ENCODE measurements at places on chromosomes 3 and 15. TPM values are rescaled to one million over a fixed set of nuclear protein-coding genes. Genes with fewer than 3 reads are reported as not detected.

DNA sequence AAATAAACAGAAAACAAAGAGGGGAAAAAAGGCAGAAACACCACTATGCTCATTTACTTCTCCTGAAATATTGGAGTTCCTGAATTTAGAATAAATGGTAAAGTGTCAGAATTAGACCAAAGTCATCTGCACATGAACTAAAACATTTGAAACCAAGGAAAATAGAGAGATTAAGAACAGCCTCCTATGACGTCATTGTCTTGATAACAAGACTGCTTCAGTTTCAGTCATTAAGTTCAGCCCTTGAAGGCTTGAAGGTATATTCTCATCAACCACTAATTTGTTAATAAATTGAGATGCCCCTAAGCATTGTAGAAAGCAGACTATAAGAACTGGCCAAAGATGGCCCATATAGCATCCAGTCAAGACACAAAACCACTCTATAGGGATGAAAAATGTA, 2.5 kb downstream of the SUMF1 start:
- H3K27ac ChIP-seq = no peak overlapping the region
- peak overlapping the region; percentile 88 for H3K4me3 ChIP-seq
- H3K36me3 ChIP-seq = no peaks in the 10 kb centered on the region
- DNase-seq = no peak
- H3K4me1 ChIP-seq = peaks cover 22% of the 10 kb centered on the region

GRCh38 chr3:9976721-9977709, 9.6 kb downstream of the EMC3 start:
- H3K4me1 ChIP-seq = peaks cover 14% of the 10 kb centered on the region
- no peak overlapping the region for H3K27ac ChIP-seq
- H3K36me3 ChIP-seq = peaks cover 28% of the 10 kb centered on the region
- H3K27me3 ChIP-seq = no peaks in the 10 kb centered on the region
- no peak overlapping the region for H3K4me3 ChIP-seq

QRICH1 gene
- polyA plus RNA-seq = 15.3 TPM

CASR gene
- polyA plus RNA-seq = not detected

DNA sequence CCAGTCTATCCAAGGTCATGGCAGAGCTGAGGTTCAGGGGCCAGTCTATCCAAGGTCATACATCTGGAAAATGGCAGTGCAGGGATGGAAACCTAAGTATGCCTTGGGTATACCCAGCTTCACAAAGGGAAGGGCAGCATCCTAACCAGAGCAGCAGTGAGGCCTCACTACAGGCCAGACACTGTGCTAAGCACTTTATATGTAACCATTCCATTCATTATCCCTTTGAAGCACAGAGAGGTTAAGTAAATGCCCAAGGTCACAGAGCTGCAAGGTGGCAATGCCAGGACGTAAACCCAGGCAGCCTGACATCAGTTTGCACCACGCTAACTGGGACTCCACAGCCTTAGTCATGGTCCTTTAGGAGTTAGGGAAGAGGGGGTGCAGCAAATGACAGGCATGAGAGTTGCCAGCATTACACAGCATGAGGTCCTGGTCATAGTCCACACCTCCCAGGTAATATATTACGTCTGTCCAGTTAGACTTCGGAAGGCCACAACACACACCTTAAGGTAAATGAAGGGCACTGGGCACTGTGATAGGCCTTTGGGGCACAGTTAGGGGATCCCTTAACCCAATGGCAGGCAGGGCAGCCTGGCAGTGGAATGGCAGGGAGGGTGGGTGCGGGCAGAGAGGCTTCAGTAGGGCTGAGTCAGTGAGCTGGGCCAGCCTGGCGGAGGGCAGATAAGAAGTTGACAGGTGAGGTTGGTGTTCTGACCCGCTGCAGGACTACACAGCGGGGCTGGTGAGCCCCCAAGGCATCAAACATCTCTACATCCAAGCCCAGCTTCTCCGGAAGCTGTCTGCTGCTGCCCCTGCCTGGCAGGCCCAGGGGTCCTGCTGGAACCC, 21.1 kb upstream of the CORO2B start:
- DNase-seq = no peak
- H3K4me3 ChIP-seq = no peak overlapping the region
- peaks cover 36% of the 10 kb centered on the region for H3K4me1 ChIP-seq
- H3K27me3 ChIP-seq = peaks cover 42% of the 10 kb centered on the region
- peak overlapping the region; percentile 77 for H3K27ac ChIP-seq

TRPM1 gene
- not detected for polyA plus RNA-seq

DNA sequence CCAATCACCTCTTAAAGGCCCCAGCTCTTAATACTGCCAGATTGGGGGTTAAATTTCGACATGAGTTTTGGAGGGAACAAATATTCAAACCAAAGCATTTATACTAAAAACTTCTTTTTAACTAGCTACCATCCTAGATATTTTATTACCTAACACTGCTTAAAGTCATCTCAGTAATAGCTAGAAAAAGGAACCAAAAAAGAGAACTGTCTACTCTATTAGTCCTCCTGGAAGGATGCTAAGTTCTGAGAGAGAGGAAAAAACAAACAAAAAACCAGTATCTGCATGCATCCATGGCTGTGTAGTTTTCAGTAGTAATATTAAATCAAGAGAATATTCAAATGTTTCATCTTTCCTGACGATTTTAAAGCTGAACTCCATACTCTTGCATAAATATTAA, 5.8 kb downstream of the CPOX start:
- no peak for DNase-seq
- H3K27me3 ChIP-seq = no peaks in the 10 kb centered on the region
- H3K27ac ChIP-seq = no peak overlapping the region
- H3K4me3 ChIP-seq = no peak overlapping the region
- peaks cover 8% of the 10 kb centered on the region for H3K4me1 ChIP-seq
